ENCODE measurements at places on chromosomes 3 and 15.

GRCh38 chr15:43440721-43441281 lies 52.2 kb downstream of the TP53BP1 start:
- no peak for DNase-seq

DNA sequence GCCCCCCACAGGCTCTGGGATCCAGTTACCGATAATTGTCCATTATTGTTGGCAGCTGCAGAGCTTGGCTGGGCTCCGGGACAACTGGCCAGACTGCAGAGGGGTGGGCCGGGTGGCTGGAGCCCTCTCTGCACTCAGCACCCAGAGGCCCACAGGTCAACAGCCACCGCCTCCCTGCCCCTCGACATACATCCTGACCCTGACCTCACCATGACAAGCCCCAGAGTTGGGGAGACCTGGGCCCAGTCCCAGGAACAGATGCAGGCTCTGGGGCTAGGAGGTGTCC lies 22.4 kb downstream of the PTH1R start:
- no peak for DNase-seq

GRCh38 chr3:175222356-175222755 lies 363.2 kb downstream of the NAALADL2 start:
- DNase-seq, result no peak

DNA sequence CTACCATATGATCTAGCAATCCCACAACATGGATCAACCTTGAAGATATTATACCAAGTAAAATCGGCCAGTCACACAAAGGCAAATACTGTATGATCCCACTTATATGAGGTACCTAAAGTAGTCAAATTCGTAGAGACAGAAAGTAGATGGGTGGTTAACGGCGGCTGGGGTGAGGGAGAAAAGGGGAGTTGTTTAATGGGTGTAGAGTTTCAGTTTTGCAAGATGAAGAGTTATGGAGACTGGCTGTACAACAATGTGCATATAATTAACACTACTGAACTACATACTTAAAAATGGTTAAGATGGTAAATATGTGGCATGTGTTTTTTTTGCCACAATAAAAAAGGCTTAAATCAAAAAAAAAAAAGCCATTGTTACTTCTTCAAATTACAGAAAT lies 60.4 kb downstream of the GPR176 start:
- DNase-seq, result no peak

- peak; percentile 76 for DNase-seq
These were observed 327.4 kb downstream of the SHQ1 start for GRCh38 chr3:72520690-72521308.

DNA sequence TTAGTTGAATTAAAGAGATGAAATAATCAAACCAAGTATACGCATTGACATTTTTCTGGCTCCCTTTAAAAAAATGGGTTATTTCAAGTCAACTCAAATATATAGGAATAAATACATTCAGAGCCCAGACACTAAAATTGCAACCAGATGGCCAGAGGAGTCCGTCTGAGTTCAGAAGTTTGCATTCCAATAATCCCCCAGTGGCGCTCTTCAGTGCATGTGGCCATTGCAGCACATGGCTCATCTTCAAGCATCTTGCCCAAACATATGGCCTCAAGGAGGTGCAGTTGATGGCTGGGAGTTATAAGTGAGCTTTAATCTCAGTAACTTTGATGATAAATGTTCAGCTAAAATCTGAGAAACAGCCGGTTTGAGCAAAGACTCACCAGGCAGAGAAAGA lies 295.8 kb upstream of the LRRN1 start:
- no peak for DNase-seq

- DNase-seq, result no peak
These were observed 126.8 kb downstream of the ATP1B3 start for GRCh38 chr3:142003291-142003690.

DNA sequence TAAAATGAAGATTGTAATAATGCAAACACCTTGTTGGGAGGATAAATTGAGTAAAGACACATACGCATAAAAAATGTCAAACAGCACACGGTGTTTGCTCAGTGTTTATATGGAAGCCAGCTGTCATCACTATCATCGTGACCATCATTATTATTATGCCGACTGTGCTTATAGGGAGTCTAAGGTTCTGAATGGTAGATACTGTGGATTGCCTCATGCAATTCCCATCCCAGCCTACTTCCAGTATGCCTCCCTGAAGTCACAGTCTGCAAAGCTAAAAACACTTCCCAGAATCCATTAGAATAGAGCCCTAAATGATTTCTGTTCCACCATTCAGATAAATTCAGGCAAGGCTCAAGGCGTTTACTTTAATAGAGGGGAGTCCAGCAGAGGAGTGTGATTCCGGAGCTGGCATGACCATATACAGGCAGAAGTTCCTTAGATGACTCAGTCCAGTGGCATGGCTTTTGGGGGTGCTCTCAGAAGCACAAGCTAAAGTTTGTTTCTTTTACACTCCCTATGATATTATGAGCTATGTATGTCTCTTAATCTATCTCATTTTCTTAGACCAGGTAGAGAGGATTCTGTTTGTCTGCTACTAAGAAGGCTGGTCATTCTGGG lies 148.7 kb downstream of the MEX3B start:
- DNase-seq, result no peak

GRCh38 chr3:147406028-147406931 lies at the start of gene ZIC4:
Gene ZIC4, minus strand, starts transcription at chr3:147406543. Its CDS starts 3,746 bp downstream, at chr3:147402797.
- no peak for DNase-seq

DNA sequence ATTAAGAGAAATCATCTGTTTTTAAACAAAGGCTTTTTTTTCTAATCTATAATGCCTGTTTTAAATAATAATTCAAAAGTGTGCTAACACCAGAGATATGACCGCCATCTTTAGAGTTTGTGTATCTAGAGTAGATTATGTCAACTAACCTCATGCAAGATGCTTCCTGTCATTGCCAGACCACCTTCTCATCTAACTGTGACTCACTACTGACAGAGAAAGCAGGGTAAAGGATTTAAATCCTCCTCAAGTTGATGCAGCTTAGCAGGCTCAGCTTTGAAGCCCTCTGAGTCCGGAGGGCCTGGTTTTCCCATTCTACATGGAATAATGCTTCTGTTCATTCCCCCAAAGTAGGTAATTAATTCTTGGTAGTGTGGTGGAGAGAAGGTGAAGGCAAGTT lies 108.5 kb downstream of the ECT2 start:
- DNase-seq, result no peak

DNA sequence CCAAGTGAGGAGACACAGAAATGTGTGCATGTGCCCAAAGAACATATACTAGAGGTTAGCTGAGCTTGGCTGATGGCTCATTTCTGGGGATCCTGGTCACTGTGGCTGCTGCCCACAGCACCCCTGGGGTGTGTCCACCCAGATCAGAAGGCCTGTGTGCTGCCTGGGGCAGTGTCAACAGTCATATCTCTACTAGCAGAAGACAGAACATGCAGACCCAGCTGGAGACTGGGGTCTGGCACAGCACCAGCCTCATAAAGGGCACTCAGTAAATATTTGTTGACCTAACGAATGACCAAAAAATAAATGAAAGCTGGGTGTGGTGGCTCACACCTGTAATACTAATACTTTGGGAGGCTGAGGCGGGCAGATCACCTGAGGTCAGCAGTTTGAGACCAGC lies 16.4 kb downstream of the CHRNA3 start:
- DNase-seq, result no peak

DNA sequence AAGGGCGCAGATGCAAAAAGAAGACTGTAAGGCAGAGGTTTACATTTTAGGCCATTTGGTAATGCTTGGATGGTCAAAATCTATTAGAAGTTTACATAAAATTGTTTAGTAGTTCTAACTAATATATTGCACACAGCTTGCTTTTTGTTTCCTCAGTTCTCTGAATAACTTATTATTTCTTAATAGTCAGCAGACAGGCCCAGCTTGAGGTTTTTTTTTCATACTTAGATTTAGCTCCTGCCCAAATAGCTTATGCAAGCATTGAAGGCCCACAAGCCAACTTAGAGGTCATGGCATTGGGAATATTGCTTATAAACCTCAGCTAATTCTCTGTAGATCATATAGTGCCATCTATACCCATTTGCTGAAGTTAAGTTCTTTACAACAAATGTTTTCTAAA lies 172.5 kb downstream of the RAP2B start:
- DNase-seq, result no peak
